NCI-H446 treated with DMSO at 0.1 percent for 48 hours (cell line): ENCODE measurements at places on chromosomes 12 and 14.

- no peak for DNase-seq
Observed at GRCh38 chr12:52004042-52004648, 2.6 kb upstream of the TAMALIN start.

DNA sequence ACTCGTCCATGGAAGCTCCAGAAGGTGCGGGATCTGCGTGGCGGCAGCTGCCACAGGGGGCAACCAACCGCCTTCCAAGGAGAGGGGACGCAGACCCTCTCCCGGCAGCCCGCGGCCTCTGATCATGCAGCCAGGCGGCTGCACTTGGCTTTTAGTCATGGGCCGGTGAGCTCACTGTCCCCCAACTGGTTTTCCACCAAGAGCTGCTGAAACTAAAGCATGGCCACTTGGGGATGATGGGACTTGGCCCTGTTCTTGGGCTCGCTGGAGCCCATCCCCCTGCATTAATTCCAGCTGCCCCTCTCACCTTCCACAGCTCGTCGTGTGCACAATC is 39.1 kb downstream of the CCDC85C start:
- no peak for DNase-seq

DNA sequence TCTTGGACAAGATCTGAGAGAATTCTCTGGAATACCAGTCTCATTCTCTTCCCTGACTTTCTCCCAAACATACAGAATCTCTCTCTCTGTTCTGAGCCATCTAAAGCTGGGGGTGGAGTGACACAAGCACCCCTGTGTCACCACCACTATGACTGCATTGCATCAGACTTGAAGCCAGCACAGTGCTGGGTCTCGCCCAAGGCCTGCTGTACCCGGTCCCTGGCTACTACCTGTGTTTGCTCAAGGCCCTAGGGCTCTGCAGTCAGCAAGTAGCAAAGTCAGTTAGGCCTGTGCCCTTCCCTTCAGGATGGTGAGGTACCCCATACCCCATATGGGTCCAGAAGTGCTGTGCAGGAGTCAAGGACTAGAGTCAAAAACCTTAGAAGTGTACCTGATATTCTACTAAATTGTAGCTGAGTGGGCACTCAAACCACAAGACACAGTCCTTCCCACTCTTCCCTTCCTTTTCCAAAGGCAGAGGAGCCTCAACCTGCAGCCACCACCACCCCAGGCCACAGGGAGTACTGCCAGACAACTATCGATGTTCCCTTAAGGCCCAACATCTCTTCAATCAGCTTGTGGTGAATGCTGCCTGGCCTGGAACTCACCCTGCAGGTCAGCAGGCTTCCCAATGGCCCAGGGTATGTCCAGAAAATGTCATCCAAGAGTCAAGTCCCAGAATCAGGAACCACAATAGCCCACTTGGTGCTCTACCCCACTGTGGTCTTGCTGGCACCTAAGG is 21.2 kb upstream of the RDH16 start:
- no peak for DNase-seq

DNA sequence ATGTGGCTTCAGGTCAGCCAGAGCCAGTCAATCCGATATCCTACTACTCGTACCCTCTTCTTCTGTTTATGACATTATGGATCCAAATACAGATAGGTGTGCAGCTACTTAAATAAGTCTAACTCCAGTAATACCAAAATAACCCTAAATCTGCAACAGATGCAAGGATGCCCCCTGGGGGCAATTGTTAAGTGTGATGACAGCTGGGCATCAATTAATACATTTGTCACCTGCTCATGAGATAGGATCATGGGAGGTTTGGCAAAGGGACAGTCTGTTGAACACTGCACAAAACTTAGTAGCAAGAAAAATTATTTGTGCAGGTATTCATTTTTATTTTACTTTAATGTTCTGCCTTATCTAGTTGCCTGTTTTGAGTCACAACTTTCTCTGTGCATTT is 83.2 kb downstream of the SLC38A6 start:
- no peak for DNase-seq

DNA sequence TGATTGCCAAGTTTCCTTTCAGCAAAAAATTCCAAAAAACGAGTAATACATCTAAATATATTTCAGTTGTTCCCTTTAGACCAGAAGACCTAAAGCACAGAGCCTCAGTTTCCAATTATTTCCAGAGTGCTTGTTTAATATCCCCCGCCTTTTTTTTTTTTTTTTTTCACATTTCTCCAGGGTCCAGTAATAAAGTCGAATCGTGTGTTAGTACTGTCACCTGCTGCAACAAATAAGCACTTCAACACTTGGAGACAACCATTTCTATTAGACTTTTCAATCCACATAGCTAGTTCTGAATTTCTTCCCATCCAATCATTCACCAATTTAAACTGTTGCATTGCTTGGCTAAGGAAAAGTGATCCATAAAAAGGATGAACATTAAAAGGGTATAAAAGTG is 13.6 kb downstream of the PDE6H start:
- DNase-seq = no peak

- DNase-seq = no peak
Observed at GRCh38 chr14:24426912-24427536, 2.4 kb downstream of the CBLN3 start.

GRCh38 chr12:57619434-57620244 is 8.4 kb downstream of the ARHGEF25 start:
- DNase-seq = no peak

GRCh38 chr12:71415336-71416231 is 24.0 kb upstream of the LGR5 start:
- peak; percentile 23 for DNase-seq

GRCh38 chr12:100864366-100864765 is 69.8 kb downstream of the ANO4 start:
- no peak for DNase-seq

DNA sequence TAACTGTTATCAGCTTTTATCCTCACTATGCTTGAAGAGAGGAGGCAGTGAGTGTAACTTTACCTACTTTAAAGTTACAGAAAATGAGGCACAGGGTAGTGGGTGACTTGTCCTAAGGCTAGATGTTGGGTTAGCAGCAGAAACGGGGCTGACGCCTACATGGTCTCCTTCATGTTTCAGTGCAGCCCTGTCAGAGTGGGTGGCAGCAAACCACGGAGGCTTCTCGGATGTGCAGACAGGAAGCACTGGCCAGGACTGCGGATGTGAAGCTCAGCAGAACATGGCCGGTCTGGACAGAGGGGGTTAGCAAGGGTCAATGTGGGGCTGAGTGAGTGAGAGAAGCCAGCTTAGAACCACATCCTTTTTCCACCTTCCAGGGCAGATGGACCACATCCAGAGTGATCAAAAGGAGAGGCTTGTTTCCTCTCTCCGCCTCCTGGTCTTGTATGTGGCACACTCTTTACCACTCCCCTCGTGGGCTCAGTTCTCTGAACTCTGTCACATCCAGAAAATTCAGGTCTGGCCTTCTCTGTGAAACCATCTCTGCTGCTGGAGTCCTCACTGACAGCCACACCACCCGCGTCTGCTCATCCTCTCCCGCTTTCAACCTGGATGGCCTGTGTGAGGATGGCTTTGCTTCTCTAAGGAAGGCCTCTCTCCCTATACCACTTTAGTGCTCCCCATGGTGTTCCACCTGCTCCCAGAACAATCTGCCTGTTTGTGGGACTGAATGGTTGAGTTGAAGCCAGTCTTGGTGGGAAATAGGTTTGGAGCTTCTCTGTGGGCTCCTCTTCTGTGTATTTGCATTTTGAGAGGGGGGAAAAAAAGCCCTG is 14.1 kb downstream of the SUSD6 start:
- DNase-seq = no peak

DNA sequence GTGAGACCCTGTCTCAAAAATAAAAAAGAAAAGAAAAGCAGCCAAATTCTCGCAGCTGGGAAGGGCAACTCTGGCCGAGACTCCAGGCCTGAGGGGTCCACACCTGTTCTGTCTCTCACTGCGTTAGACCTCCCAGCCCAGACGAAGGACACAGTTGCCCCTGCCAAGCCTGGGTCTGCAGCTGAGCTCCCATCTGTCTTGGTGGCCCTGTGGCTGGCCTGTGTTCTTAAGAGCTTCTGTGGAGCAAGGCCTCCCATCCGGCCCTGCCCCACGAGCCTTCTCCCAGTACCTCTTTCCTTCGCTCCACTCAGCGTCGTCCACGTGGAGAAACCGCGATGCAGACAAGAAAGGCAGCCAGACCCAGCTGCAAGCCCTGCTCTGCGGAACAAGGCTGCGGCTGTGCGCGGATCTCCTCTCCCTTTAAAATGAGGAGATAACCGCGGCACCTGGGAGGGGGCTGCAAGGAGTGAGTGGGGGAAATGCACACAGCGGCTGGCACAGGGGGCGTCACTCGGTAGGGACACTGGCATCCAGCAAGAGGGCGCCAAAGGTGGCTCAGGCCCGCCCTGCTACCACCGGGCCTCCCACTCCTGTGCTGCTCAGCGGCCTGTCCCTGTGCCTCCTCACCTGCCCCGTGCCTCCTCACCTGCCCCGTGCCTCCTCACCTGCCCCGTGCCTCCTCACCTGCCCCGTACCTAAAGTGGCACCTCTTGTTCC is 42.4 kb downstream of the LRRC74A start:
- no peak for DNase-seq
